Stimulated activated CD8-positive, alpha-beta memory T cell treated with anti-CD3 and anti-CD28 coated beads, Interleukin-4, amount 100 ng/mL, for 48 hours (primary cell): ENCODE measurements at places on chromosomes 13 and 19.

GRCh38 chr19:2243274-2244124 lies 5.6 kb upstream of the AMH start:
- DNase-seq, result no peak

DNA sequence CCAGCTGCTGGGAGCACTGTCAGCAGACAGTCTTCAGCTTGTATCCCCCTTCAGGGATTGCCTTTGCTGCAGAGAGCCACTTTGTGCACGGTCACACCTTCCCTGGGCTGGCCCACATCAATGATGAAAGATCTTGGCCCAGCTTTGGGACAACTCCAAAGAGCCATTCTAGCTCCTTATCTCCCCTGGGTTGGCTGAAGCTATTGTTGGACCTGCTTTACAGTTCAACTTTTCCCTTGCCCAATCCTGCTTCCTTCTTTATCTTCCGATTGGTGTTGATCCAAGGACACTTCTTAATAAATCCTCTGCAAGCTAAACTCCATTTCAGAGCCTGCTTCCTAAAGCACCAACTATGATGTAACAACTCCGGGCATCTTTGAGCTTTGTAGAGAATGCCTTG lies 466.4 kb downstream of the KLF12 start:
- DNase-seq, result no peak

DNA sequence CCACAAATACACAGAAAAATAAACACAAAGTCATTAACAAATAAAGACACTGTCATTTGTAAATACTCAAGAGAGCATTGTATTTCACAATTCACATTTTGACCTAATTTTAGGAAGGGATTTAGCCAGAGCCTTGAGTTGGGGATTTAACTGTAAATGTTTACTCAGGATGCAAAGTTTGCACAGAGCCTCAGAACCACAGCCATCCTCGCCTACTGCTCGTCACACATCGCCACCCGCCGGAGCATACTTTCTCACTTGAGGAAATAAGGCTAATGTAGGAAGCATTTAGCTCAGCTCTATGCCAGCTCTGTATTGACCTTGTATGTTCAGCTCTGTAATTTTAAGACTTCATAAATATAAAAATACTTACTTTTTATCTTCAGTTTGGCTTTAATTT lies 442.7 kb downstream of the OXGR1 start:
- no peak for DNase-seq

GRCh38 chr13:80555796-80556678 lies 215.1 kb upstream of the SPRY2 start:
- DNase-seq, result no peak

DNA sequence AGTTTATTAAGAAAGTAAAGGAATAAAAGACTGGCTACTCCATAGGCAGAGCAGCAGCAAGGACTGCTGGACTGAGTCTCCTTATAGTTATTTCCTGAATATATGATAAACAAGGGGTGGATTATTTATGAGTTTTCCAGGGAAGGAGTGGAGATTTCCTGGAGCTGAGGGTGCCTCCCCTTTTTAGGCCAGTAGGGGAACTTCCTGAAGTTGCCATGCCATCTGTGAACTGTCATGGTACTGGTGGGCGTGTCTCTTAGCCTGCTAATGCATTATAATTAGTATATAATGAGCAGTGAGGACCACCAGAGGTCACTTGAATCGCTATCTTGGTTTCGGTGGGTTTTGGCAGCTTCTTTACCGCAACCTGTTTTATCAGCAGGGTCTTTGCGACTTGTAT lies 13.5 kb downstream of the ZSCAN5A start:
- no peak for DNase-seq

GRCh38 chr13:32905063-32905863 lies 111.0 kb upstream of the KL start:
- peak; percentile 37 for DNase-seq

DNA sequence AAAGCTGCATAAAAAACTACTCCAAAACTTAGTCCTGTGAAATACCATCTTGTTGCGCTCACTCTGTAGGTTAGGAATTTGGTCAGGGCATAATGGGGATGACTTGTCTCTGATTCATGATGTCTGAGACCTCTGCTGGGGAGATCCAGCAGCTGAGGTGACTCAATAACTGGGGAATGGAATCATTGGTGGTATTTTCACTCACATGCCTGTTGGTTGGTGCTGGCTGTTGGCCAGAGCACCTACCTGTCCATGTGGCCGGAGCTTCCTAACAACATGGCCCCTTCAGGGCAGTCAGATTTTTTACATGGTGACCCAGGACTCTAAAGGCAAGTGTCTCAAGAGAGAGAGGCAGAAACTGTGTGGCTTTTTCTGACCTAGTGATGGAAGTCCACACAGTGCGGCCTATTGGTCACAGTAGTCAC lies 7.4 kb upstream of the ESD start:
- DNase-seq, result no peak

- DNase-seq, result peak; percentile 43
These were observed 2.7 kb downstream of the RFX1 start for GRCh38 chr19:14003251-14004055.

DNA sequence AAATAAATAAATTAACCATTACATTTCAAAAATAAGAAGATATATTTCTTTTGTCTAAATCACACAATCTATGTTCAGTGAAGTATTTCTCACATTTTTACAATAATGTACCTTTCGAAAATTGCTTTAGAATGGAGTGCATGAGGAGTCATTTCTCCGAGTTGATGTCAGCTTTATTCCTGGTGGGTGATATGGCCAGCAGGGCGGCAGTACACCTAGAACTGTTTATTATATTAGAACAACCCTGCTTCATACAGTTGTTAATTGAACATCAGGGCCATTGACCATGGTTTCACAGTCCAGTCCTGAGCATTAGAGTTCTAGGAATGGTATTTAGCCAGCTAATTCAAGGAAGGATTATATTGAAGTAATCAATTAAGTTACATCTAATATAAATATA lies 696.3 kb upstream of the SLC10A2 start:
- no peak for DNase-seq

DNA sequence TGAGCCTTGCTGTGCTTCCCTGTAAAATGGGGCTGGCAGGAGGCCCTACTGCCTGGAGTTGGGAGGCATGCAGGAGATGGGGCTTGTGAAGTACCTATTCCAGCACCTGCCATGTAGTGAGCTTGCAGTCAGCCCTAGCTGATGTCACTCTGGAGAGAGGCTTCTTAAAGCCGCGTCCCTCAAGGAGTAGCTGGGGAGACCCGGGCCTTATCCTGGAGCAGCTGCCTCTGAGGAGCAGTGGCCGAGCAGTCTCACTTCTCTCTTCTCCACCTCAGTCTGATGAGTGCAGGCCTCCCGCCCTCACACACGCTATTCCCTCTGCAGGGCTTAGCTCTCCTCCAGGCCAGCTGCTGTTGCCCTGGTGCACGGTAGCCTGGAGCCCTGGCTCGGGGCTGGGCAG lies 18.0 kb downstream of the CLASRP start:
- no peak for DNase-seq

GRCh38 chr19:11141937-11142527 lies 13.6 kb downstream of the SPC24 start:
- DNase-seq, result no peak

DNA sequence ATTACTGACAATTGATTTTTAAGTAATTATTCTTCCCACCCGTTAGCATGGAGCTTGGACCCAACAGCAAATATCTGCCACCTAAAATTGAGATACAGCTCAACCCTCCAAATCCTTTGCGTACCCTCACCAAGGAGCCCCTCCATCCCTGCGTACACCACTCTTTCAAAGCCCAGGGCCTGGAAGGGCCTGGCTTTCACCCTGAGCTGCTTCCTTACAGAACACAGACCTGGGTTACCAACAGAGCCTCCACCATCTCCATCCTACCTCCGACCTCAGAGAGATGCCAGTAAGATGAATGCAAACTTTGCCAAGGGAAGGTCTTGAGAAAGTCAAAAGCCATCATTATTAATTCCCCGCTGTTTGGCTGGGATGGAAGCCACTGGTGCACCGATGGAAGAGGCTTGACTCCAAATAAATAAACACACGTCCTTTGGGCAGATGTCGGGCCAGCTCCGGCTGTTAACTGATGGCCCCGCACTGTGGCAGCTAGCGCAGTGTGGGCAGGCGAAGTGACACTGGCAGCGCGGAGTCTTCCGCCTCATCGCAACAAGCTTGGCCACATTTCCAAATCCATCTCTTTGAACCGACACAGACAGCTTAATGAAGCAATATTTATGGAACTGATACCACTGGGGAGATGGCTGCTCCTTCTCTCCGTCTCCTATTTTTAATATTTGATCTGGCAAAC lies 150.2 kb upstream of the VSTM2B start:
- DNase-seq, result peak; percentile 3

- DNase-seq, result no peak
These were observed 862.1 kb downstream of the OLFM4 start for GRCh38 chr13:53890696-53891095.
